ELR (cell line): ENCODE measurements at places on chromosomes 5 and 9.
A peak's percentile ranks its signal among the peaks of the same experiment; 100 is the strongest.

DNA sequence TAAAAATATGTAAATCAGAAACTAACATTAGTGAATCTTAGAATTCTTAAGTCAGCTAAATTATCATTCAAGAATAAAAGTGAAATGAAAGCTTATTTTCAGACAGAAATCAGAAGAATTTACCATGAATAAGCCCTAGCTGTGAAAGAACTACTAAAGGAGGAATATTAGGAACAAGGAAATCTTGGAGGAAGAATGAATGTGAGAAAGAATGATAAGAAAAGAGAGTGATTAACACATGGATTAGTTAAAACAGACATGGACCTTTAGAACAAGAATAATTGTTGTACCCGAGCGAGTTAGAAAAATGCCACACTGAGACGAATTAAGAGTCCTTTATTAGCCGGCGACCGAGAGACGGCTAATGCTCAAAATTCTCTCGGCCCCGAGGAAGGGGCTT is 24.1 kb upstream of the RHOBTB3 start:
- no peak for DNase-seq

DNA sequence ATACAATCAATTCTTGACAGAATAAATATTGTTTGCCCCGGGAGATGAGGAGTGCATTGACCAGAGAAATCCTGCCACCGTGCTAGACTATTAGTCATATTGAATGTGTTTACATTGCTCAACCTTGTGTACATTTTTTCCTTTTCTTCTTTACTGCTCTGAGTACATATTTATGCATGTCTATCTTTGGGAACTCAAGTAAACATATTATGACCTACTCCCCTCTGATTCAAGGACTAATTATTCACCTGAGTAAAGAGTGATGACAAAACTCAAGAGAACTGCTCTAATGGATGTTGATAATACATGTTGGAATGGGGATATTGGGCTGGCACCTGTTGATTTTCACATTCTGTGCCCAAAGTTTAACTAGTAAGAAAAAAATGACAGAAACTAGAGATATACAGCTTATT is 3.9 kb upstream of the SPINK1 start:
- DNase-seq: peak; percentile 22

- DNase-seq: no peak
Measured at GRCh38 chr5:89452081-89452480, 569.1 kb upstream of the MEF2C start.

DNA sequence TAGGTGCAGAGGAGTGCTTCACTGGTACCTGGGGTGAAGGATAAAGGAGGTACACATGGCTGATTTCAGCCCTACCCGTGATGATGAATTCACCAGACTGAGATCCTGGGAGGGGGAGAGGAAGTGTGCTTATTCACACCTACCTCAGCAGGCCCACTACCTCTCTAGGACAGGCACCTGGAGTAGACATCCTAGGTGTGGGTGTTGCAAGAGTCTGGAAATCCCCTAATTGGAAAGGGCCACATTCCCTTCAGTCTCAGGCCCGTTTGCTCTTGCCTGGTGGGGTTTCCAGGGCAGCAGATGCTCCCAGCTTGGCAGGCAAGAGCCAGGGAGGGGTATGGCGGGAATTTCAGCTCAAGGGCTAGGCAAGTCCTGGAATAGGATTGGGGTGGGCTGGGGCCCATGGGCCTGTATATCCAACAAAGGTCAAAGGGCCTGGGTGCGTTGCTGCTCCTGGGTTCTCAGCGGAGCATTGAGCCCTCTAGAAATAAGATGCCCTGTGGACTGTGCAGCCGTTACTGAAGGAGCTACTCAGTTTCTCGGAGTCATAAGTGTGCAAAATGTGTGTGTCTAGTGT is 5.8 kb upstream of the CCL21 start:
- no peak for DNase-seq

- DNase-seq: no peak
Measured at GRCh38 chr9:134547161-134548100, 94.2 kb upstream of the COL5A1 start.

GRCh38 chr5:169880012-169880663 is 100.2 kb downstream of the INSYN2B start:
- DNase-seq: no peak

DNA sequence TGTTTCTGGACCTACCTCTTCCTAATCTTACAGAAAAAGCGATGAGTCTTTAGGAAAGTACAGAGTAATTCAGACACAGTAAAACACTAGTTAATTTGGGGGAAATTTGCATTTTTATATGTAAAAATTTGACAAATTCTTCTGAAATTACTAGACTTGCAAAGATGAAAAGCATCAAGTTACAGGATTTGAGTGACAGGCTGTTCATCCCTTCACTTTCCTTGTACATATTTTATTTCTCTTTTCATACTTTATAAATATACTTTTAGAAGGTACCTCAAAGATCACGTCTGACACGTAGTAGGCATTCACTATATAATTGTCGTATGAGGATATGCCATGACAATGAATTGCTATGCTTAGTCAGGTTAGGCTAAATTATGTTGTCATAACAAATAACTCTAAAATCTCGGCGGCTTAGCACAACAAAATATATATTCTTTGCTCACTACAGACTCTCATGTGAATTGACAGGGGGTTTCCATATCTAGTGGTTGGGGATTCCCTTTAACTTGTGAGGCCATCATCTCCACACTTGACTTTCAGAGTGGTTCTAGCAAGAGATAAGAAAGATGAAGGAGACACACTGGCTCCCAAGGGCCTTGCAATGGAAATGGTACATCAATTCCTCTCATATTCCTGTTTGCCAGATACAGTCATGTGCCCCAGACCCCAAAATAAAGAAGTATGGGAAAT is 154.1 kb upstream of the TUT7 start:
- DNase-seq: no peak

DNA sequence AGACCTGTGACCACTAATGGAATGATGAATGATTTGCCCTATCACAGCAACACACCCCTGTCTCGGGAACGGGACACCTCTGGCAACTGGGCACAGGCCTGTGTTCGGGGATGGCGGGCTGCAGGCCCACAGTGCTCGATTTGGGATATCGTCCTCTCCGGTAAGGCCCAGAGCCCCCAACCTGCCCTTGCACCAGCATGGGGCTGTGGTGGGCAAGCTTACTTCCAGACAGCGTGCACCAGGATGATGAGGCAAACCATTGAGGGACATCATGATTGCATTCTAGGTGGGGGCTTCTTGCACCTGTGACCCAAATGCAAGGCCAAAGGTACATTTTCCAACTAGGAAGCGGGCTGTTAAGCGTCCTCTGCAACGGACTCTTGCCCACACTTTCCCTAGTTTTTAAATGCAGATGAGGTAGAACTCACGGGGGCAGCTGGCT is 275.4 kb downstream of the FSTL4 start:
- no peak for DNase-seq

- DNase-seq: no peak
Measured at GRCh38 chr9:128026255-128026772, 40.8 kb downstream of the NAIF1 start.

DNA sequence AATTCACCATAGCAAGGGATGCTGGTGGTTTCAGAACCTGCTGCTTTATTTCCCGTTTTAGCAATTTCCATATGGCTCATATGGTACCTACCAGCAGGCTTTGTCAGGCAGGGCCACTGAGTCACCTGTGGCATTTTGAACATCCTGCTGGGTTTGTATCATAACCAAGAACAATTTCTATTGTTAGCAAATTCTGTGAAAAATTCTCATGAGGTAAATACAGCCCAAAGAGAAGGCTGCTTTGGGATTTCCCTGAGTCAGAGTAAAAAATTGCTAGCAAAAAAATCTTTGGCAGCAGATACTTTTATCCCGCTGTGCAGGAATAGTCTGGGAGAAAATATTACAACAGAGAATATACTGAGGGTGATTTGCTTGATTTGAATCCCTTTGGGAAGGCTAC is 52.7 kb downstream of the PRR16 start:
- DNase-seq: peak; percentile 14

DNA sequence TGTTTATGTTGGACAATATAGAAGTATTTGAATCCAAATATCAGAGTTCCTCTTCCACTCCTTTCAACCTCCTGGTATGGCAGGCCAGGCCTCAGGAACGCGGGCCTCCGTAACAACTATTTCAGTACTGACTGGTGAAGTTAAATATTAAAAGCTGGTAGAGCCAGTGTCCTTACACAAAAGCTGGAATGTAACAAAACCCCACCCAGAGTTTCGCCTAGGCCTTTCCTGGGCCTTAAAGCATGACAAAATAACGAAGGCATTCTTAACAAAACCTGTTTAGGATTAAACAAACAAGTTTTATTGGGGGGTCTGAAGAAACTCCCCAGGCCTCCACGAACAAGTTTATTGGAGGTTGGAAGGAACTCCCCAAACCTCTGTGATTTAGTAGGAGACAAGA is 61.6 kb upstream of the GNE start:
- DNase-seq: no peak

GRCh38 chr5:93586736-93587596 is 3.9 kb downstream of the NR2F1 start:
- no peak for DNase-seq

- DNase-seq: no peak
Measured at GRCh38 chr5:144102979-144103378, 67.5 kb downstream of the YIPF5 start.

- DNase-seq: peak; percentile 48
Measured at GRCh38 chr5:141692919-141693725, 11.1 kb upstream of the ARAP3 start.

DNA sequence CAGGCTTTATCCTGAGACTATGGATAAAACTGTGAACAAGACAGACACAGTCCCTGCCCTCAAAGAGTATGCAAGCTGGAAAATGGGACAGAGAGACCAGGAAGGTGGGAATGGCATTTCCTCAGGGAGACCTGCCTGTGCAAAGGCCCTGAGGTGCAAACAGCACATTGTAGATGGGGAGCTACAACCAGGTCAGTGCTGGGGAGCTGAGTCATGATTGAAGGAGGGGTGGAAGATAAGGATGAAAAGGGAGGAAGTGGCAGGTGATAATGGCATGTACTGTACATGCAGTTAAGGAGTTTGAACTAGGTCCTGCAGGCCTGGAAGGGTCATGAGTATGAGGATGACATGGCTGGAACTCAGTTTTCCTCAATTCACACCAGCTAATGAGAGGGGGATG is 75.5 kb upstream of the BOD1 start:
- DNase-seq: no peak

DNA sequence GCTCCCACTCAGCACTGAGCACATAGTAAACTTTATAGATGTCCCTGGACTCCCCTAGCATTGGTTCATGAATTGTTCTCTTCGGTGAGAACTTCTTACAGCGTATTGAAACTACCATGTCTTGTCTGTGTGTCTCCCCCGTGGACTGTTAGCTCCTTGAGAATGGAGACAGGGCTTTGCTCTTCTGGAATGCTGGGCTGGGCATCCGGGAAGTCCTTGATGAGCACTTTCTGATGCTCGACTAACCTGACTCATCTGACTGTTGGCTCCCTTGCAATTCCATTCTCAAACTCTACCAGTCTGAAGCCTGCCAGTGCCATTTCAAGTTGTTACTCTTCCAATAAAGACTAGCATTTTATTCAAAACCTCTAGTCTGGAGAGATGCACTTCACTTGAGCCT is 15.0 kb upstream of the PFDN1 start:
- DNase-seq: peak; percentile 91

DNA sequence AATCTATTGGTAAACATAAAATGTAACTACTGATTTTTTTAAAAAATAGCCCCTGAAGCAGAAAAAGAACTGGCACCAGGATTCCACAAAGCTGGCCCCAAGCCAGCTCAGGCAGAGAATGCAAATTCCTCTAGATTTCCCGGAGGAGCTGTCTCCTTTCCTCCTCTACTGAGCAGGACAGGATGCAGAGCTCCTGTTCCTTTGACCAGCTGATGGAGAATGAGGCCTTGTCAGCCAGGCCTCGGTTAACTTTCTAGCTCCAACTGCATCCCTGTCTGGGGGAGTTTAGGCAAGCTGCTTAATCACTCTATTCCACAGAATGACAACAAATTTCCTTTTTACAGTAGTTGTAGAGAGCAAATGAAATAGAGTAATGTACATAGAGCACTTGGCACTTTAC is 155.5 kb downstream of the GNAQ start:
- DNase-seq: no peak

GRCh38 chr5:65924366-65925043 is 1.9 kb upstream of the ERBIN start:
- DNase-seq: no peak

DNA sequence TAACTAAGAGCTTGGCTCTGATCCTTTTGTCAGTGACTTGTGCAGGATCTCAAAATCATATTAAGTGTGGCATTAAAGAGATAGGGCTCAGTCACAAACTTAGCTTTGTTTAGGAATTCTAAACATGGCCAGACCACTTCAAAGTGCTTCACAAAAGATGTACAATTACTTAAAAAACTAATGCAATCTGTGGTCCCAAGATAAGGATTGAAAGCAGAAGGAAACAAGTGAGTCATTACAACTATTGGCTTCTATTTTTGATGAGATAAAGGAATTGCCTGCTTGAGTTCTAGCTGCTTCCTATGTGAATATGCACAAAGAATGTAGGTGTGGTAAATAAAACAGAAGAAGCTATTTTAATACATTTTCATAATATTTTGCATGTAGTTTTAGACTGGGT is 44.9 kb upstream of the SLC12A2 start:
- peak; percentile 77 for DNase-seq

DNA sequence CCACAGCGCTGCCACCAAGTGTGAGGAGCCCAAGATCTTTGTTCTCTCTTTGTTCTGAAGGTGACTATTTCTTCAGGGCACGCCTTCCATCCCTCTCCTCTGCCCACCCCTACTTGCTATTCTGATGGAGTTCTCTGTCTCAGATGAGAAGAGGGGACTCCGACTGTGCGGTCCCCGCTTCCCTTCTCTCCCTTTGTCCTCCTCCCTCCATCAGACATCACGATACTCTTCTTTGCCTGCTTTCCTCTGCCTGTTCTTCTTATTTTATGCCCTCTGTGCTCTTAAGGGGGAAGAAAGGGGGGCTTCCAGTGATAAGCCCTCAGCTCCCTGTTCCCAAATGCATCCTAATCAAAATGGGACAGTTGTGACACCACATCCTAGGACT is 307.8 kb downstream of the RAB3C start:
- DNase-seq: no peak

GRCh38 chr5:157917899-157918809 is 59.2 kb upstream of the CLINT1 start:
- peak; percentile 73 for DNase-seq

- no peak for DNase-seq
Measured at GRCh38 chr5:141954194-141954593, 3.8 kb downstream of the PCDH12 start.

DNA sequence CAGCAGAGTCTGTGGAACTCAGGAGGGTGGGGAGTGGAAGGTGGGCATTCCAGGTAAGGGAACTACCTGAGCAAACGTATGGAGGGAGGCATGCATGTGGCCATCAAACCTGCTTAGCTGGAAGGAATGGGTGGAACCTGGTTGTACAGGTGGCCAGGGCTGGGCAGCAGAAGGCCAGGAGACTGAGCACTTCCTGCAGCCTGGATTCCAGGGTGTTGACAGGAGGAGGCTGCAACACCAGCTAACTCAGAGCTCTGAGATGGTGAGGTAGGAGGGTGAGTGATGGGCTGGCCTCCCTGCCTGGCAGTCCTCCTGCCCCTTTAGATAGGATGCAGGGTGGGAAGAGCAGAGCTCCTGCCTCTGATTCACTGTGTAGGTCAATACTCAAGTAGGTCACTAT is 92.5 kb upstream of the CPEB4 start:
- DNase-seq: no peak
